Stimulated activated CD8-positive, alpha-beta memory T cell treated with anti-CD3 and anti-CD28 coated beads, Interleukin-4, amount 100 ng/mL, for 1 hour (primary cell): ENCODE measurements at places on chromosomes 6 and 20.

GRCh38 chr6:167831281-167831828 is 4.6 kb downstream of the AFDN start:
- DNase-seq = no peak

- DNase-seq = no peak
These were observed 39.2 kb downstream of the ZC3H12D start for GRCh38 chr6:149445573-149445972.

- no peak for DNase-seq
These were observed 177.7 kb downstream of the MRPL14 start for GRCh38 chr6:43949551-43949991.

DNA sequence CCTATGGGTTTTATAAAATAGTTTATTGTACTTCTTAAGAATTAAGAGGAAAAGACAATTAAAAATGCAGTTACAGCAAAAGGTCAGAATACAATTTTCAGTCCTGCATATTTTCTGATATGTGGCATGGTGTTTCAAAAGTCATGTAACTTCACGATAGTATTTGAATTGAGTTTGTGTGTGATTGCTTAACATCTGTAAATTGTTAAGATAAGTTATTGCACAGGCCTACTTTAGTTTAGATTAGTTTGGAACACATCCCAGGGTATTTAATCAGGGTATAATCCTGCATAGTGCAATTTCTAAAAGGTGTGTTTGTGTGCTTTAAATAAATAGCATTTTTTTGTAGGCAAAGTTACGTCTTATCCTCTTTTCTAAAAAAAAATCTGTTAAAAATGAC is 289.6 kb downstream of the RIMS1 start:
- no peak for DNase-seq

DNA sequence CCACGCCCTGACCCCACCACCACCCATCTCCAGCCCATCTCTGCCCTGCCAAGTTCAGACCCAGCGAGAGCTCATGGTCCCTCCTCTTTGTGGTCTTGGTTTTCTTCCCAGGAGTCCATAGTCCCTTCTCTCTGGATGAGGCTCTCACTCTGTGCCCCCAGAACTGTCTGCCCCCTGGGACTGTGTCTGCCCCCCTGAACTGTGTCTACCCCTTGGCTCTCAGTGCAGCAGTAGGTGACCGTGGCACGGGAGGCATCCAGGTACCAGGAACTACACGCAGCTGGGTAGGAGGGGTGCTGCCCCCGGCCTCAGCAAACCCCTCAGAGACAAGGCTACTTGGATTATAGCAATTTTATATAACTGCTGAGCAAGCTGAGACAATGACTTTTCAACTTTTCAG is 23.6 kb downstream of the PRR18 start:
- no peak for DNase-seq

DNA sequence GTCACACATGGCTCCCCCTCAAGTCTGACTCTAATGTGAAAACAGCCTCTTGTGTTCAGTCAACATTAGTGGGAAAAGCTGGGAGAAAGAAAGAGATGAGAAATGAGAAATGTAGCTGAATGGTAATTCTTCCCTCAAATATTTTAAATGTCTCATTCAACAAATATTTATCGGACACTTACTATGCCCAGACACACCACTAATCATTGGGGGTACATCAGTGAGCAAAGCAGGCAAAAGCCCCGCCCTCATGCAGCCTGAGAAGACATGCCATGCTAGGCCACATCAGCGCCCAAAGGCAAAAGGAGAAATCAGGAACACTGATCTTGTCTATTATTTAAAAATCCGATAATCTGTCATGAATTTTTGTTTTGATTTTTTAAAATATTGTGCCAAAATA is 89.9 kb upstream of the ASF1A start:
- no peak for DNase-seq

DNA sequence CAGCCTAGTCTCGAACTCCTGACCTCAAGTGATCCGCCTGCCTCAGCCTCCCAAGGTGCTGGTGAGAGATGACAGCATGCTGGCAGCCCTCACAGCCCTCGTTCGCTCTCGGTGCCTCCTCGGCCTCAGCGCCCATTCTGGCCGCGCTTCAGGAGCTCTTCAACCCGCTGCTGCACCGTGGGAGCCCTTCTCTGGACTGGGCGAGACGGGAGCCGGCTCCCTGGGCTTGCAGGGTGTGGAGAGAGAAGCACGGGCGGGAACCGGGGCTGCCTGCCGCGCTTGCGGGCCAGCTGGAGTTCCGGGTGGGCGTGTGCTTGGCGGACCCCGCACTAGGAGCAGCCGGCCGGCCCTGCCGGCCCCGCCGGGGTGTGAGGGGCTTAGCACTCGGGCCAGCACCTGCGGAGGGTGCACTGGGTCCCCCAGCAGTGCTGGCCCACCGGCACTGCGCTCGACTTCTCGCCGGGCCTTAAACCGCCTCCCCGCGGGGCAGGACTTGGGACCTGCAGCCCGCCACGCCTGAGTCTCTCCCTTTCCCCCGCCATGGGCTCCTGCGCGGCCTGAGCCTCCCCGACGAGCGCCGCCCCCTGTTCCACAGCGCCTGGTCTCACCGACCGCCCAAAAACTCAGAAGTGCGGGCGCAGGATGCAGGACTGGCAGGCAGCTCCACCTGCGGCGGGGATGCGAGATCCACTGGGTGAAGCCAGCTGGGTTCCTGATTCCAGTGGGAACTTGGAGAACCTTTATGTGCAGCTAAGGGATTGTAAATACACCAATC is 31.5 kb upstream of the RANBP9 start:
- DNase-seq = no peak

DNA sequence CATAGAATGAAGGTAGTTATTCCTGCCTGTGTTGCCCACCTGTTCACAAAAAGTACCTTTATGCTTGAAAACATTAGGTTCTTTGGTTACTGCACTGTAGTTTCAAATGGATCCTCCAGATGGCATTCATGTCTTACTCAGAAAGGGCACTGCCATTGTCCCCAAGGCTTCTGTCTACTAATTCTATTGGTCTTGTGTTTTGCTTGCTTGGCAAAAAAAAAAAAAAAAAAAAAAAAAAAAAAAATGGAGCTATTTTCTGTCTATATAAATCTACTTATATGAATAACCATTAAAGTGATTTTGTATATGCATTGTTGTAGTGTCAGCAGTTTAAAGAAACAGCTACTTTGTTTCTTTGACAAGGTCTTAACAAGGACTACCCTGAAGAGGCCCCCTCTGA is 12.7 kb upstream of the EFHC1 start:
- no peak for DNase-seq

- DNase-seq = no peak
These were observed 11.5 kb downstream of the NFKBIL1 start for GRCh38 chr6:31558631-31559500.

DNA sequence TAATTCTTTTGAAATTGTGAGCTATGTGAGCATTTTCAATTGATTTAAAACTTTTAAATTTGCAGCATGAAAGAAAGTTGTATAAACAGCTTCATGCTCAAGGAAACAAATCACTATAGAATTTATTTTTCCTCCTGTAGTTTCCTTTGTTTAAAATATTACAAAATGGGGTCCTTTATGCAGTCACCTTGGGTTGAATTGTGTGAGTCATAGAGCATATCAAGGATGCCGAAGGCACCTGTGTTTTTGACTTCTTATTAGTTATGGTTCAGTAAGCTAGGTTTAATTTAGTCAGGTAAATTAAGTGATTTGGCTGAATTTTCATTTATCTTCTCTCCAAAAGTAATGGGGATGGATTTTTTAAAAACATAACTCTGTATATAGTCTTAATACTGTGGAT is 96.8 kb downstream of the BCKDHB start:
- no peak for DNase-seq

DNA sequence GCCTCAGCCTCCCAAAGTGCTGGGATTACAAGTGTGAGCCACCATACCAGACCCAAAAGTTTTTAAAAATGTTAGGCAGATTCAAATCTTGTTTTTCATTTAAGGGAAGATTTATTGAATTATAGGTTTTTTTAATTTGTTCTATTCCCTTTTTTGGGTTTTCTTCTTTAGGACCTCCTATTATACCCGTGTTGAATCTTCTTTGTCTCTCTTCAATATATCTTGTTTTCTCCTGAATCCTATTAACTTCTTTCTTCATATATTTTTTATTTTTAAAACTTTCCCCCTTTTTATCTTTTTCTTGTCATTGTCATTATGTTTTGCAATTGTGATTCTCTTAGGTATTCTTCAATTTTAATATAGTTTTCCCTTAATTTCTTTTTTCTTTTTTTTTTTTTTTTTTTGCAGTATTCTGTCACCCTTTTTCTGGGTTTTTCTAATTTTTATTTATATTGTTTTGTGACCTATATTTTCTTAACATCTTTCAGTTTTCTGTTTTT is 45.9 kb upstream of the NOP56 start:
- no peak for DNase-seq

- no peak for DNase-seq
These were observed 67.9 kb downstream of the STK35 start for GRCh38 chr20:2169456-2170088.

DNA sequence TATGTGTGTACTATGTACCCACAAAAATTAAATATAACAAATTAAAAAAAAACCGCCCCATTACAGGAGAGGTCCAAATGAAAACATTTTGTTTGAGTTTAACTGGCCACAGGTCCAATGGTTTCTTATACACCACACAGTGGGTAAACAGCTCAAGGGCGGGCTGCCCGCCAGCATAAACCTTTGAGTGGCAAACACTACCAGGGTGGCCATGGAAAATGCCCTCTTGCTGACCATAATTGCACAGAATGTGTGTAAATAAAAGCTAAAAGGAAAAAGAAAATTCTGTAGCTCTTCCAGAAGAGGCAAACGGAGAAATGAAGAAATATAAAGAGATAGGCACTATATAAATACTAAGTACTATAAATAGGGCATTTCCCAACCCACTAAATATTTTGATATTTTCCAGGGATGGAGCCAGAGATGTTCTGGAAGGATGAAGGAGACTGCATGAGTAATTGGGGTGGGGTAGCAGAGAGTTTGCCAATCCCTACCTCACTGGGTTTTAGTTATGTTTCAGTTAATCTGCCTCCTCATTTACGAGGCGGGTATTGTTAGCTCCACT is 1.1 kb upstream of the CDC5L start:
- no peak for DNase-seq

DNA sequence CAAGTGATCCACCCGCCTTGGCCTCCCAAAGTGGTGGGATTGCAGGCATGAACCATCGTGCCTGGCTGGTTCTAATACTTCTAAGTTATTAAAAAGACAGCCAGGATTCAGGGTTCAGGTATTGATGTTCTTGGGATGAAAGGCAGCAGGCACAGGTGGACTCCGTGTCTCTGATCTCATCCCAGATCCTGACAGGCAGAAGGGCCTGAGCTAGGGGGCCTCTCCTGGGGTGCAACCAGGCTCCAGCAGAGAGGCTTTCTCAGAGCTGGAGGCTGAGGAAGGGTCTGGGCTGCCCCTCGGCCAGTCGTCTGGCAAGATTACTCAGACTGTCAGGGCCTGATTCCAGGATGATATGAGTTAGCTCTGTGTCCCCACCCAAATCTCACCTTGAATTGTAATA is 106.3 kb downstream of the SCML4 start:
- DNase-seq = no peak

DNA sequence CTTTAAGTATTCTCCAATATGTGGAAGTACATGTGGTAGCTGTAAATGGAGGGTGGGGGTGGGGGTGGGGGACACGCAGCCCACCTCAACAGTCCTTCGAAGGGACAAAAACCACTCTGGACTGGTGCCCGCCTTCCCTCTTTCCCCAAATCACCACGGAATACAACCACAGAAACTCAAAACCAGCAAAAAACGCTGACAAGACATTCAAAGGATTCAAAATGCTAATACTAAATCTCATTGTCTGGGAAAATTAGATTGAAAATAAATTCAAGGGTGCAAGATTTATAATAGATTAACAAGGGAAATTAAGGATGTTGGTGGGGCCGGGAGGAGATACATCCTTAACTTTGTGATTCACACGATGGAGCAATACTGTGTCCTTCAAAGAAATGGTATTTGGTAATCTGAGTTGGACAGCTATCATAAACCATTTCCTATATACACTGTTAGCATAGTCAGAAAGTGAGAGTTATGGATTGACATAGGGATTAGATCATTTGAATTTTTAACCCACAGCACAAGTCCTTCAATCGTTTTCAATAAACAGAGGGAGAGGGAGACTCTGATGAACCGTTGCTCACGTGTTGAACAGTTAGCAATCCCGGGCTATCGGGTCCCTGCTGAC is 766 bp upstream of the TBC1D22B start:
- no peak for DNase-seq

- no peak for DNase-seq
These were observed 15.0 kb upstream of the TBC1D22B start for GRCh38 chr6:37242429-37243052.

- DNase-seq = no peak
These were observed 403.6 kb upstream of the GJE1 start for GRCh38 chr6:141729146-141729545.

DNA sequence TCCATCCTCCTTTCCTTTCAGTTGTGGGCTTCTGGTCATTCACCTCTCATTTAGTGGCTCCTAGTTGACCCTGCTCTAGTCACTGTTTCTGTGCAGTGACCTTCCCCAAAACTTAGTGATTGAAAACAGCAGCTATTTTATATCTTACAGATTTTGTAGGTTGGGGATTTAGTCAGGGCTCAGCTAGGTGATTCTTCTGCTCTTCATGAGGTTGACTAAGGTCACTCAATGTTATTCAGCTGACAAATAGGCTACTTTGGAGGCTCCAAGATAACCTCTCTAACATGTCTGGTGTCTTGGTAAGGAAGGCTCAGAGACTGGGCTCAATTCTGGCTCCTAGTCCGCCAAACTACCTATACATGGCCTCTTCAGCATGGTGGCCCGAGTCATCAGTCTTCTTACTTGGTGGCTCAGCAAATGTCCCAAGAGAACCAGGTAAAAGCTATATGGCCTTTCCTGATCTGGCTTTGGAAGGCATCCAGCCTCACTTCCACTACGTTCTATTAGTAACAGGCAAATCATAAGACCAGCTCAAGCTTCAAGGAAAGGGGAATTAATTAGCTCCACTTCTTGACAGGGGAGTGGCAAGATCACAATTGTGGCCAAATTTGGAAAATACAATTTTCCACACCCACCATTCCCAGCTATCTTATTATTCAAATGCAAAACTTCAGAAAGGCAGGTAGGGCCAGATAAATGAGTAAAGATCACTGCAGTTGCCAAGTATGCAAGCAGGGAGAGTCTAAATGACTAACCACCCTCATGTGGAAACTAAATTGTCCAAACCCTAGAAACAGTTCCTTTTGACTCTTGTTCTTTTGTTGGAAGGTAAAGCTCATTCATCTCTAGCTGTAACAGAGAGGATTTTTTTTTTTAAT is 50.5 kb upstream of the LTV1 start:
- DNase-seq = no peak

GRCh38 chr6:146429831-146430230 is 113.8 kb upstream of the RAB32 start:
- no peak for DNase-seq
